ENCODE measurements at places on chromosomes 1 and 21.

- peak; percentile 31 for DNase-seq
These were observed 166.7 kb downstream of the ADGRL4 start for GRCh38 chr1:78839704-78840277.

DNA sequence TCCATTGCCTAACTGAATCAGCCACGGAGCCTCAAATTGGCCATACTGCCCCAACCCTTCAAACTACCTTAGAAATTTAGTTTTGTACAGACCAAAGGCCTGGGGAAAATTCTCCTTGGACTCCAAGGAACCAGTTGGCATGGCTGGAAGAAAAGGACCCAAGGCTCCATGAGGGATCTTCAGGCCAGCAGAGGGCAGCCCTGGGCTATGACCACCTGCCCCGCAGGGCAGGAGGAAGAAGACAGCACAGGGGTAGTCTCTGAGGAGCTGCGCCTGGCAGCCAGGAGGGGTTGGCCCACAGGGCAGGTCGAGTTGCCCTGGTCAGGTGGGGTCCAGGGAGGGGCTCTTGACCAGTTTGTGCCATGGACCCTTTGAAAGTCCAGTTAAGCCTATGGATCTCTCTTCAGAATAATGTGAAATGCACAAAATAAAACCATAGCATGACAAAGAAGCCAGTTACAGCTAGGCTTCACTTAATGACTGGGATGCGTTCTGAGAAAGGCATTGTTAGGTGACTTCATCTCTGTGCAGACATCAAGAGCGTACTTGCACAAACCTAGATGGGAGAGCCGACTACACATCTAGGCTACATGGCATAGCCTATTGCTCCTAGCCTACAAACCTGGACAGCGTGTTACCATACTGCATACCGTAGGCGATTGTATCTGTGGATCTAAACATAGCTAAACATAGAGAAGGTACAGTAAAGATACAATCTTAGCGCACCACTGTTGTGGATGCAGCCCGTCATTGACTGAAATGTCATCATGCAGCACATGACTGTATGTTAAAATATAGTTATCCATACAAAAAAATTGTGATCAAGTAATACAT is 26.1 kb downstream of the CACNA1S start:
- DNase-seq = peak; percentile 52

DNA sequence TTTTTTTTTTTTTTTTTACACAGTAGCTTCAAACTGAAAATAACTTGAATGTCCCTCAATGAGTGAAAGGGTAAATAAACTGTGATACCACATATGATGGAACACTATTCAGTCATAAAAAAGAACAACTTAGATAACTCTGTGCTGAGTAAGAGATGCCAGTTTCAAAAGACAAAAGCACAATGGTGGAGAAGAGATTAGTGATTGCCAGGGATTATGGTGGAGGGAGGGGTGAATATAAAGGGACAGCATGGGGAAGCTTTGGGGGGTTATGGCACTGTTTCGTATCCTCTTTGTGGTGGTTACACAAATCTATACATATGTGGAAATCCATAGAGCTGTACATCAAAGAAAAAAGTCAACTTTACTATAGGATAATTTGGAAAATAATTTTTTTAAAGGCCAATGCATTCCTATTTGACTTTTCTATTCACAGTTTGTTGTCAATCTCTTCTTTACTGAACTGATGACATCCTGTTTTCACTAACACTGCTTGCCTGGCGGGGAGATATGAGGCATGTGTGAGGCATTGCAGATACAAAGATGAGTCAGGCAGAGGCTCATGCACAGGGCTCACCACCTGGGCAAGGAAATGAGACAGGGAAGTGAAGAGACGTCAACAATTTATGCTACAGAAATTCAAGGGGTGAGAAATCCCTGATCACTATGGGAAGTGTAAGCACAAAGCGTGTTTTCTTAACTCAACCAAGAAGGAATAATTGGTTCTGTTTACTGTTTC is 302.7 kb downstream of the DUSP10 start:
- DNase-seq = peak; percentile 78

DNA sequence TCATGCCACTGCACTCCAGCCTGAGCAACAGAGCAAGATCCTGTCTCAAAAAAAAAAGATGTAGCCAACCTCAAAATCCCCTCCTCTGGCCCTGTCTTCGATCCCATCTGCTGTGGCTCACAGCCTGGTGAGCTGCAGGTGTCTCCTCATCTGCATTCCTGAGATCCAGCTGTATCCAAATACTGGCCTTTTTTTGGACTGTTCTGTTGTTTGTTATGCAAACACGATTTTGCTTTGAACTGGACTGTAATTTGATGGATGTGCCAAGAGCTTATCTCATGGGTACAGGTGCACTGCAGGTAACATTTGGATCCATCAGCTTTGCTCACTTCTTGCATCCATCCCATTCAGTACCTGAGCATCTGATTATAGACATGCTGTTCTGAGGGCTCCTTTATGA is 14.1 kb upstream of the FAM43B start:
- no peak for DNase-seq

DNA sequence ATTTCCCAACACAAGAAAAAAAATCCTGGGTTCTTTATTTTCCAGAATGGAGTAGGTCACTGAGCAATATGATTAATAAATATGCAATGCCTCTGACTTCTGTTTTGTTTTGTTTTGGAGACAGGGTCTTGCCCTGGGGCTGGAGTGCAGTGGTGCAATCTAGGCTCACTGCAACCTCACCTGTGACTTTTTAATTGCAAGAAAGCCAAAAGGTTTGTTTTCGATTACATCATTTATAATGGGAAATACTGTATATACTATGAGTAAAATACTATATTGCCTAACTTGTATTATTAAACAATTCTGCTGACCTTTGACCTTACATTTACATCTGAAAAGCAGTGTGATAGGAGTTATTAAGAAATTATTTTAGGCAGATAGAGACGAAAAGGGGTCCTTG is 11.6 kb upstream of the CD46 start:
- DNase-seq = no peak

- DNase-seq = no peak
These were observed 640.7 kb upstream of the PTBP2 start for GRCh38 chr1:96080925-96081324.

- DNase-seq = no peak
These were observed 18.2 kb downstream of the MRPS6 start for GRCh38 chr21:34091607-34092006.

GRCh38 chr1:110208916-110209645 is 1.0 kb upstream of the KCNC4 start:
- no peak for DNase-seq

DNA sequence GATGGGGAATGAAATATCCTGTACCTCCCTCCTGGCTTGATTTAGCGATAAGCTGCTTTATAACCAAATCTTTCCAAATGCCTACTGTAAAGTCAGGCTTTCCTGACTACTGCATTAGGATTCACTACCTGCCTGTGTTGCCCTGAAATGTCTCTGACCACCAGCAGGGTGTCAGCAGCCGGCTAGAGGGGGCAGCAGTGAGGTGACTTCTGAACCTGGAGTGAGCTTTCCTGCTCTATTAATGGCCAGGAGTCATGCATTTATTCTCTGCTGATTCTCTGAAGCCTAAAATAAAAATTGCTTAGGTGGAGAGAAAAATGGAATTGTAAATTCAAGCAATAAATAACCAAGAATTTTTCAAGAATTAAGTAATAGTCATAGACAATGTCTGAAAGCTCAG is 2.5 kb downstream of the BACE2 start:
- DNase-seq = peak; percentile 28

GRCh38 chr1:37028981-37029617 is 5.2 kb downstream of the GRIK3 start:
- no peak for DNase-seq

DNA sequence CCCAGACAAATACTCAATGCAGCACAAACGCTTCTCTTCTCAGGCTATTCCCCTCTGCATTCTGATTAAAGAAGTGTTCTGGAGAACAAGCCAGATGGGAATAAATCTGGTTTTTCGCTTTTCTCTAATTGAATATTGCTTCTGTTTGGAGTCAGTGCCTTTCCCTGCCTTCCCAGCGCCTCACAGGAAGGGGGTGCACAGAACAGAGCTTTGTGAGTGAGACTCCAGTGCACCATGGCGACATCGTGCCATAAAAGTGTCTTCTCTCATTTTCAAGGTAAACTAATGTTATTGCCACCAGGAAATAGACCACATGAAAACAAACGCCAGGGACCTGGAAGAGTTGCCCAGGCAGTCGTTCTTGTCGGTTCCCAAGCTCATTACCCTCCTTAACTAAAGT is 43.6 kb upstream of the SLC45A1 start:
- no peak for DNase-seq

DNA sequence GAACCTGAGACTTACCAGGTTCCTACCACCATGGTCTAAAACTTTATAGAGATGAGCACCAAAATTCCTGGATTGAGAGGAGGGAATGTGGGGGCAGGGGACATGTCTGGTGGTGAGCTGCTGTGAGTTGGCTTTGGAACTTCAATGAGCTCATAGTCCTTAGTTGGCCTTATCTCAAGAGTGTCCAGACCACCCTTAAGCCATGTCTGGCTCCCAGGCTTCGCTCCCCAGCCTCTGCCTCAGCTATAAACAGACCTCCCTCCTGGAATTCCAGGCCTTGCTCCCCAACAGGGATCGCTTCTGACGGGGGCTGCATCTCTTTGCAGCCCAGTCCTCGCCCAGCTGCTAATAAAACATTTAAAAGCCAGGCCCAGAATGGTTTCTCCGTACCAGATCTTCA is 19.5 kb downstream of the ATF3 start:
- DNase-seq = no peak

DNA sequence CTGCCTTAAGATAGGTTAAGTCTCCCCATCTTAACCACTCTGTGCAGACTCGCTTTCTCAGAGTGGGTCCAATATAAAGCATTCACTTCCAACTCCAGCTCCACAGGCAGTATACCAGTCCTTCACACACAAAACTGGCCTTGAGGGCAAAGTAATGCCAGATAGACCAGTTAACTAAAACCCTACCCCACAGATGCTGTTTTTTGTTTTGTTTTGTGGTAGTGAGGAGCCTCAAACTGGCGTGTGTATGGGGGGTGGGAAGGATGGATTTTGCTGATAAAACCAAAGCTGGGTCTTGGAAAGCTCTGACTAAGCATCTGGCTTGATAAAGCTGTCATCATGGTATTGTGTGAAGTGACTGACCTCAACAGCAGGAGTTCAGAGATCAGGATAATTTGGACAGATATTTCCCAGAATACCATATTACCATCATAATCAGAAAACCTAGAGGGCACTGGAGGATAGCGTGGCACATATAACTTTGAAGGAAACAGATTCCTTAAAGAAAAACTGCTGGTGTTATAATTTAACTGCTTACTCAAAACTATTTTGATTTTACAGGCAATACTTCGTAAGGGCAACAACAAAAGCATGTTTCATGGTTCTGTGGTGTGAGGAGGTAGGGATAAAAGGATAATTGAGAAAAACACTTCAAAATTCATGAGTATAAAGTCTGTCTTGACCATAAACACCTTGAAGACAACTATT is 29.6 kb upstream of the CPLANE2 start:
- no peak for DNase-seq

DNA sequence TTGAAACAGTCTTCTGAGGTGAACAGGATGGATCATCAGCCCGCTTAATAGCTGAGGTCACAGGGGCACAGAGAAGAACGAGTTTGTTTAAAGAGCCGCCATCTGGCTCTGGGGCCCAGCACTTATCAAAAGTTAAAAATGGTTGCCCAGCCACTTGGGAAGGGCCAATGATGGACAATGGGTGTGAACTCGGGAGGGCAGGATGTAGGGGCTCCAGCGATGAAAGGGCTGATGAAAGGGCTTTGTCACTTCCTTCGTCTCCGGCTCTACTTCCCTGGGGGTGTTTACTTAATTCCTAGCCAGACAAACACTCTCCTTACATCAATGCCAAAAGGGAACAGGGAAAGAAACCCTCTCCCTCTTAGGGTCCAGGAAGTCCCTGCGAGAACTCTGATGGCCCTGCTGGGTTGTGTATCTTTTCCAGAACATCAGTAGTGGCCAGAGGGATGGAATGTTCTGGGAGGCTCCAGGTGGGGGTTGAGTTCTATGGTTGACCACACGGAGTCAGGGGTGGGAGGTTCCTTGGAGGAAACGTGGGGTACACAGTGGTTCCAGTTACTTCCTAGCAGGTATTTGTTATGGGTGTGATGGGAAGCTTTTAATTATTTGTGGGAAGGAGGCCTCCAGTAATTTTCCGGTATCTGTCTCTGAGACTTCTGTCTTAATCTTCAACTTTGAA is 9.0 kb upstream of the ABCG1 start:
- DNase-seq = no peak

DNA sequence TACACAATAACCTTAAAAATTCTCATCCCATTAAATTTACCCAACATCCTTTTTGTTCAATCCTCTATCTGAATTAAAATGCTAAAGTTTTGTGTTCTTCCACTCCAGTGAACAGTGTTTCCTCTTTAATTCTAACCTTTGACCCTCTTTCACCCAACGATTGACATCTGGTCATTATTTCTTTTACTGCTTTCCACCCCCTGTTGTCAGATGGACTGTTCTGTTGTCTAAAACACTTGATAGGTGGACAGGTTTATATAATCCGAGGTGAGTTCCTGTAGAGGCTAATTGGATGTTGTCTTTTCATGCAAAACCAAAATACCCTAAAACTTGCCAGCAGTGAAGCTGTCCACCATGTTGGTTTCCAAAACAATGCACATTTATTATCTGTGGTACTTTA is 73.4 kb upstream of the SERTAD4 start:
- DNase-seq = no peak
